K562 (cell line): ENCODE measurements at places on chromosomes 3 and 15.

DNA sequence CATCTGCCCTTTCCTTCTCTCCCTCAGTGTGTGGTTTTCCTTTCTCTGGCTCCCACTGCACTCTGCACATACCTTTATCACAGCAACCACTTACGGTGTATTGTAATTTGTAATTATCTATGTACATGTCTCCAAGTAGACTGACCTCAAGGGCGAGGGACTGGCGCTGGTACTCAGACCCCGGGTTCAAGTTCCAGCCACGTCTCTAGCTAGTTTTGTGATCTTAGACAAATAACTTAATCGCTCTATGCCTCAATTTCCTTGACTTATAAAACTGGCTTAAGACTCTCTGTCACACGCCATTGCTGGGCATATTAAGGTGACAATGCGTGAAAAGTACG, 607 bp upstream of the SENP2 start:
- no peak for DNase-seq

GRCh38 chr15:43948691-43949325, 122.0 kb downstream of the WDR76 start:
- no peak for DNase-seq

DNA sequence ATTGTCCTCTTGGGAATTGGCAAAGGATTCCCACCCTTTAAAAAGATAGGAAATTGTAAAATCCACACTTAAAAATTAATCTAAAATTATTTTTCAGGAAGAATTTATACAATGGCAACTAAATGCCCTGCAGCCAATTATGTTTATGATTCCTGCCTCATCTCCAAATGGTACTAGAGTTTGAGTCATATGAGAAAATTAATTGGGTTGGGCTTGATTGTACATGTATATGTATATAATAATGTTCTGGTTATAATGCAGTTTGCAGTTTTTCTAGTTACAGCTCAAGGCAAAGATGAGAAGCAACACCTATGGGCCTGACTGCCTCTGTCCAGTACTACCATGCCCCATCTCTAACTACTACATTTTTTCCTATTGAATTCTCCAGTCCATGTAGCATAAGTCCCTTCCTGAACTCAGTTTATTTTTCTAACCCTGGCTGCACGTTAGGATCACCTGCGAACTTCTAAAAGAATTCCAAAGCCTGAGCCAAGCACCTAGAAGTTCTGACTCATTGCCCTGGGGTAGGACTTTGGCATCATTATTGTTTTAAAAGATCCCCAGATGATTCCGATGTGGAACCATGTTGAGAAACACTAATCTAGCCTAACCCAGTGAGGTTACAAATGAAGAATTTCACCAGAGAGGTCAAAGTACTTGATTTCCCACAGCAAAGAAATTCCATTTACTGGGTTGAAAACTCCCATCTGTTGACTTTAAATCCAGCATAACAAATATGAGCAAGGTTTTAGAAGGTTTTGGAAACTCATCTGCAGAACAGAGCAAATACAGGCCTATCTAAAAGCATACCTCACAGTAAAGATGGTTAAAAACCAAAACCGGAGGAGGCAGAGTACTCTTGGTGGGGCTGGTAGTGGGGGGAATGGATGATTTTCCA, 19.4 kb downstream of the TGFBR2 start:
- DNase-seq: no peak

DNA sequence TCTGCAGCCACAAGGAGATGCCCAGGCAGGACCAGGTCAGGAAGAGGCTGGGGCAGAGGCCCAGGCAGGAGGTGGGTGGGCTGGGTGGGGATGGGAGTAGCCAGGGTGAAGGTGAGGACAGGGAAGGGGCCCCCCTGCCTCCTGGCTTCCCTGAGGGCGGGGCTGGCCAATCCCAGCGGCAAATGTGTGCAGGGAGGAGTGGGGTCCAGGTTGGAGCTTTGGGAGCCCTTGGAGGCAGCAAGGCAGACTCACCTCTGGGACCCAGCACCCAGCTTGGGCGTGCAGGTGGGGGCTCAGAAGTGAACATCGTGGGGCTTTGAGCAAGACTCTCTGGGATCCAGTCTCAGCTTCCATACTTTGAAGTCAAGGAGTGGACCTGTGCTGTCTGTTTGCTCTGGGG, 25.2 kb downstream of the GP9 start:
- no peak for DNase-seq

GRCh38 chr3:156720826-156721225, 46.4 kb downstream of the TIPARP start:
- no peak for DNase-seq
